Activated gamma-delta T cell treated with Interleukin-2 at 50 U/mL for 16 hours (primary cell): ENCODE measurements at places on chromosomes 16 and 17.

DNA sequence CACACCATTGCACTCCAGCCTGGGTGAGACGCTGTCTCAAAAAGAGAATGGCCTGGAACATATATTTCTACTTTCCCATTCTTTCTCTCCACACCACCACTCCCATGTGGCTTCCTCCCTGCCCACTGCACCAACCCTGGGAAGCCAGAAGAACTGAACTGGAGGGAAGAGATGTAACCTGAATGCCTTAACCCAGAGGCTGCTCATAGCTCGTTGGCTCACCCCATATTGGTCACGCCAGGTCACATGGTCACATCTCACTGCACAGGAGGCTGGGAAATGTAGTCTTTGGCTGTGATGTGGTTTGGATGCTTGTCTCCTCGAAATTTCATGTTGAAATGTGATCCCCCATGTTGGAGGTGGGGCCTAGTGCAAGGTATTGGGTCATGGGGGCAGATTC lies 5.9 kb upstream of the DNAH17 start:
- DNase-seq, result no peak

GRCh38 chr16:15548482-15548891 lies 94.5 kb downstream of the MARF1 start:
- no peak for DNase-seq

DNA sequence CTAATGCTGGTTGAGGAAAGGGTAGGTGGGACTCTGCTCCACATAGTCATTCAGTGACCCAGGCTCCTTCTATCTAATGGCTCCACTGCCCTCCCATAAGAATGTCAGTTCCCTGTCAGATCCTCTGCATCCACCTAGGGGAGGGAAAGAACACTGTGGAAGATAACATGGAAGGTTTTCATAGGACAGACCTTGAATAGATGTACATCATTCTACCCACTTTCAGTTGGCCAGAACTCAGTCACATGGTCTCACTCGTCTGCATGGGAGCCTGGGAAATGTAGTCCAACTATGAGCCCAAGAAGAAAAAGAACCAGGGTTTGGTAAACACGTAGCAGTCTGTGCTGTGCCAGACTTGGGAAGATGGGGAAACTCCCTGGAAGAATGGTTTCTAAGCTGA lies 27.1 kb upstream of the SCNN1B start:
- no peak for DNase-seq

DNA sequence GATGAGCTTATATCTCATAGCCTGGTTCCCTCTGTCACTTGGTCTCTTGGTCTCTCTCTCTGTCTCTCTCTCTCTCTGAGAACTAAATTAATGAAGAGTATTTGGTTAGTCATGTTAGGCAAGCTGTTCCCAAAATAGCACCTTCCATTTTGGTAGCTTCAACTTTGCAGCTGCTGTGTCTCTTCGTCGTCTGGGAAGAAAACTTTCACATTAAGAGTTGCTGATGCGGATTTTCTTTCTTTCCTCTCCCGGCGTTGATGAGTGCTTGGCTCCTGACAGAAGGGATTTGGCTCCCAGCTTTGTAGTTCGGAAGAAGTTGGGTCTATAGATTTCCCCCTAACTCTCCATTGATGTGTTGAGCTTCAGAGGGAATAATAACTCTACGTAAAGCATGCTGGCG lies at the start of gene RBFOX1:
RBFOX1 (plus strand) TSS at position 235 of the 400 bp plus-strand sequence.
- no peak for DNase-seq
